Stimulated activated naive CD8-positive, alpha-beta T cell treated with anti-CD3 and anti-CD28 coated beads, Interleukin-15, Interleukin-2, amounts not matched to agents 100 U/mL and 50 U/mL, for 24 hours (primary cell): ENCODE measurements at places on chromosomes 1 and 21.

DNA sequence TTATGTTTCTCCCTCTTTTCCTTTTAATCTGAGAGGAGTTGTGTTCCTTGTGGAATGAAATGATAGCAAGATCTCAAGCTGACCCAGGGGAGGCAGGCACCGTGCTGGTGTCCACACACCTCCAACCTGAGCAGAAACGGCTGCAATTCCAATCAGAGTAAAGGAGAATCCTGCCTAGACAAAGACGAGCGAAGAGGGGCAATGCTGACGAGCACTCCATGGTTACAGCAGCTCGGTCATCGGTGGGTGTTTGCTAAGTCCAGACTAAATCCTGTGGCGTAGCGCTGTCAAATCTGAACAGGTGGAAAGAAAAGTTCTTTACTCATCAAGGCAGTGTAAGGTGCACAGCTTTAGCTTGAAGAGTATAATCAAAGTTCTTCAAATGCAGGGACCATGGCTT is 74.8 kb downstream of the PLD5 start:
- no peak for DNase-seq

GRCh38 chr1:86507935-86508582 is 38.8 kb upstream of the CLCA4 start:
- no peak for DNase-seq

- no peak for DNase-seq
Measured at GRCh38 chr1:36166938-36167905, 11.3 kb downstream of the MAP7D1 start.

- no peak for DNase-seq
Measured at GRCh38 chr1:201899683-201900429, 11.2 kb downstream of the SHISA4 start.

DNA sequence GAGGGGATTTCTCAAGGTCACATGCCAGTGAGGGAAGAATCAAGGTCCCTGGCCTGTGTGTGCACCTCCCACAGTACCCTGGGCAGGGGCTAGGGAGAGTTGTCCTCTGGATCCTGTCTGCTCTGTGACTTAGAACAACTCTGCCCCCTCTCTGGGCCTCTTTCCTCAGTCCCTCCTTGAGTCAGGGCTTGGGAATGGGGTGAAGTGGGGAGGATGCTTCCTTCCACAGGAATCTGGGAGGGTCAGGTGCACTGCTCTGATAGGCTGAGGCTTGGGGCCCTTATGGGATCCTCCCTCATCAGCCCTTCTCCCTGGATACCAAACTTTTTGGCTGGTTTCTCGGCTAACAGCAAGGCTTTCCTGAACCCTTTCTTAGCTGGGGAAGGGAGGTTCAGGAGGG is 2.5 kb downstream of the TRNP1 start:
- no peak for DNase-seq

GRCh38 chr1:119380983-119381662 is 12.5 kb downstream of the HAO2 start:
- DNase-seq: no peak

GRCh38 chr1:189708674-189709073 is 769.0 kb downstream of the BRINP3 start:
- no peak for DNase-seq

DNA sequence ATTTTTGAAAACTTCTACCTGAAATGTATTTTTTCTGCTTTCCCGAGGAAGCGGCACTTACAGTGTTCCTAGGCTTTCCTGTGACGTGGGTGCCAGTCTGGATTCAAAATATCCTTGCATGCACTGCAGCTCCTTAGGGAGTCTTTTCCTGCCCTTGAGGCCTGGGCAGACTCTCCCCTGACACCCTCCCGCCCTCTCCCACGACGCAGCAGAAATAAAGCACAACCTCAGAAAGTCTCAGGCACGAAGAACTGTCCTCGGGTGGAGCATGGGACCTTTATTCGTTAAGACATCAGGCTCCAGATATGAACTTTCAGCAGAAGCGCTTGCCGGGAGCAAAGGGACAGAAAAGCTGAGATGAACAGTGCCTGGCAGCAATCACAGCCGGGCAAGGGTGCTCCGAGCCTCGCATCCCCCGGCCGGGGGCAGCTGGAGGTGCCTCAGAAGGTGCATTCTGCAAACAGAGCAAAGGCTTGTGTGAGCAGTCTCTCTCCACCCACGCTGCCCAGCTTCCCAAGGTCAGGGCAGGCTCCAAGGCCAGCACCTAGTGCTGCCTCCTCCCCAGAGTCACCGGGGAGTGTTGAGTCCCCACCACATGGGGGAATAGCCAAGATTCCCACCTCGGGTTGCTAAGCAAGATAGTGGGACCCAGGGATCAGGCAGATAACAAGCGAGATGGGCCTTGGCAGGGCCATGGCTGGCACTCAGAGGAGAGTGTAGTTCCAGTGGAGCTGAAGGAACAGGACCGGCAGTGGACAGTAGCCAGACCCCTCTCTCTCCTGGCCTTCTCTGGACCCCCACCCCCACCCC is 3.2 kb downstream of the TFF3 start:
- DNase-seq: no peak

- DNase-seq: no peak
Measured at GRCh38 chr1:155125511-155125945, 2.1 kb upstream of the EFNA1 start.

GRCh38 chr1:33391343-33392078 is 39.4 kb downstream of the PHC2 start:
- no peak for DNase-seq

- no peak for DNase-seq
Measured at GRCh38 chr1:248045209-248045608, 1.4 kb upstream of the OR2L3 start.

- DNase-seq: peak; percentile 38
Measured at GRCh38 chr1:12544992-12545391, 73.0 kb downstream of the DHRS3 start.

GRCh38 chr21:45410865-45411809 is 6.2 kb downstream of the COL18A1 start:
- no peak for DNase-seq

- DNase-seq: no peak
Measured at GRCh38 chr1:162951553-162952315, 90.8 kb upstream of the CCDC190 start.

GRCh38 chr1:35575416-35575958 is 2.4 kb downstream of the TFAP2E start:
- no peak for DNase-seq

GRCh38 chr21:27475363-27475955 is 508.6 kb upstream of the ADAMTS5 start:
- DNase-seq: no peak

DNA sequence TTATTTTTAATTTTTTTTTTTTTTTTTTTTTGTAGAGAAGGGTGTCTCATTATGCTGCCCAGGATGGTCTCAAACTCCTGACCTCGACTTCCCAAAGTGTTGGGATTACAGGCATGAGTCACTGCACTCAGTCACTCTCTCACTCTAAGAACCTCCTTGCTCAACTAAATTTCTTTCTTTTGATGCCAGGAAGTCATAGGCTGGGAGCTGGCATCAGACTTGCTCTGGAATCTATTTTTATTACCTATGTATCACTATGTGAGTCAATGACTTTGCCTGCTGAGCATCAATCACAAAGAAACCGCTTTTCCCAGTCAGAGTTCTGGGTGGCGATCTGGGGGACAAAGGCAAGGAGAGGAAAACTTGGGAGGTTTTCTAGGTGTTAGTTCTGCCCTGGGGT is 35.5 kb upstream of the PARP1 start:
- DNase-seq: no peak

- peak; percentile 56 for DNase-seq
Measured at GRCh38 chr1:206905295-206906164, 8.3 kb downstream of the IL24 start.

- DNase-seq: no peak
Measured at GRCh38 chr1:218429301-218429700, 84.2 kb downstream of the TGFB2 start.

DNA sequence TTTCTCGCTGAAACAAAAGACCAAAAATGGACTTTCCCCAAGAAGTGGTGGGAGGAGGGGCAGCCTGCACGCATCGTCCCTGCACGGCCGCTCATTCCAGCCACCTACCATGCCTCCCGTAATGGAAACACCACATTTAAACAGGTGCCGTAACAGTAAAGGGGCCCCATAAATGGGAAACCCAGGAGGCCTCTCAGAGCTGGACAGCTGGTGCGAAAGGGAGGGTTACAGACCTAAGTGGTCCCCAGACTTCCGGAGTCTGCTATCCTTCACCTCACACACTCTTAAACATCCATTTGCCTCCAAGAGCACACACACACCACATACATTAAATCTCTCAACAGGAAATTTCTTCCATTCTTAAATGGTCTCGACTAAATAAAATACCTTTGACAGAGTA is 120.7 kb upstream of the SOD1 start:
- DNase-seq: no peak

DNA sequence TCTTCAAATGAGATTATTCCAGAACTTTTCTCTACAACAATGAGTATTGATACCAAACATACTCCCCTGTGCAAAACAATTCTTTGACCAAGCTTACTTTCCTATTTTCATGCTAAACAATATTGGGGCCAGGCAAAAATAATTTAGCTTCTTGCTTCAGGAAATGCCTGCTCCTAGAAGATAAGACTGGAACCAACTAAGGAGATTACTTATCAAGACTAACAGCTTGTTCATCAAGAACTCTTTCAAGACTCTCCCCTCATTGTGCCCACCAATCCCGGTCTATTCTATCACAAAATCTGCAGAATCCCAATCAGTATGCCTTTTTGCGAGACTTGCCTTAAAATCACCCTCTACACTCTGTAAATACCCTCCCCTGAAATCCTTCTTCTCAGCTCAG is 536.6 kb downstream of the RWDD3 start:
- DNase-seq: no peak

GRCh38 chr1:11550664-11551283 is 71.8 kb downstream of the DISP3 start:
- DNase-seq: peak; percentile 51

DNA sequence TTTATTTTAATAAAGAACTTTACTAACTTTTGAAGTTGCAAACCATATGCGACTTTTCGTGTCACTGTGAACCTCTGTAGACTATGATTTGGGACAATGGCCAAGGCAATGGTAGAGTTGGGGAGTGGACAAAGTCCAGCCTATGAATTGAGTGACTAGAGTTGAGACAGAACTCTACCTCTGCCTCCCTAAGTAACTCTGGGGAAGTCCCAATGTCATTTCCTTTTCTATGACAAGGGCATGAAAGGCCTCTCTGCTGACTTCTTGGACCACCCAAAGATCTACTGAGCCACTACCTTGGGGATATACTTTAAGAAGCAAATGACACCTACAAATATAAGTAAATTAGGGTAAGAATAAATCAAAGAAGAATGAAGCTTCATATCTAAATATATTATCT is 19.3 kb downstream of the BEND5 start:
- no peak for DNase-seq

DNA sequence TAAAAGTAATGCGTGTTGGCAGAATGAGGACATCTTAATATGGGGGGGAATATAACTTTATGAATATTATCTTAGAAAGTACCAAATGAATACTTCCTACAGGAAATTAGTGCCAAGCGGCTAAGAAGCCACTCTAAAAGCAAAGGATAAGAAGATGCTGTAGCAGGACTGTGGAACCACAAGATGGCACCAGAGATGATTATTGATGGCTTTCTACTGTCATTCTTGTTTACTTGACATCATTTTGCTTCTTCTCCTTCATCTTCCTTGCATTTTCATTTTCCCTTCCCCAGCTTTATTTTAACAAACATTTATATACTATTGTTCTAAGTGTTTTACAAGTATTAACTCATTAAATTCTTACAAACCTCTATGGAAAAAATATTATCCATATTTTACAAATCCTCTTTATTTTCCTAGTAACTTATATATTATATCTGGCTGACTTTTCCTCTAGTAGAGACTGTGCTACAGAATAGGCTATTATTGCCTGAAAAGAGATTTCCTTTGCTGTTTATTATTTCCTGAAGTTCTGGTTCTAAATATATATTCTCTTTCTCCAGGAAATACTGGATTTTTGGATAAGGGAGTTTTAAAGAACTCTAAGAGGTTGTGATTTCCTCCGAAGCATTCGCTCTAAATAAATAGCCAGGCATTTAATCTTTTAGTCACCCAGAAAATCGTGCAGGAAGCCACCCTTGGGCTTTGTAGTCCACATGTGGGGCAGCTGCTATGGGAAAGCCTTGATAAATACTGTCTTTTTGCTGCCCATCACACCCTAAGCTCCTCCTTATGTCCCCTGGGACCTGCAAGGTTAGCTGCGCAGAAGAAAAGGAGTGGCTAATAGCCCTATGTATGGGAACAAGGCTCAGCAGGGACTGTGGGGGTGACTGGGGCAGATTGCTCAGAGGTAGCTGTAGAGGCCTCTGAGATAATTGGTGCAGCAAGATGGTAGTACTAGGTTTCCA is 69.8 kb downstream of the TPR start:
- no peak for DNase-seq

DNA sequence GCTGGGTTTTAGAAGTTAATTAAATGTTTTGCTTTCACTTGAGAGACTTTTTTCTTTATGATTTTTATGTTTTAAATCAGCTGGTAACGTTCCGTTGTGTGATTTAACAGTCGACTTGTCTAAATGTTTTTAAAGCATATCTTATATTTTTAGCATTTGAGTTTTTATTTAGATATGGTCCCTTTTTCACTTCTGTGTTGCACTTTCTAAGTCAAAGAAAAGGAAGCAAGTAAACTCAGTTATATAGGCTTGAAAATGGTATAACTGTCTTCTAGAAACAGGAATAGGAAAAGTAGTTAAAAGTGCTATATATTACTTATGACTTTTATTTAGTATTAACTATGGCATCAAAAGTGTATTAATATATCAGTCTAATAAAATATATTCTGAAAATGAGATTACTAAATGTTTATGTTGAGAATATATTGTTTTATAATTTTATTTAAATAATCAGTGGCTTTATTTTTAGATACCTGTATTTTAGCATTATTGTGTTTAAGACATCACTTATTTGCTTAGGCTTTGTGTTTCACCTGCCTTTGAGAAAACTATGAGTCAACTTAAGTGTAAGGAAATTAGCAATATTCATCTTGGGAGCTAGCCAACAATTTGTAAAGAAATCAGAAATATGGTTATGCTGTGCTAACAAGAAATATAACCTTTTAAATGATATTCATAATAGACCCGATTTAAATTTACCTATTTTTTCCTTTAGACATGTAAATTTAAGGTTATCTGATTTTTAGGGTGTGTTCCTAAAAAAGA is 60.5 kb downstream of the RABGAP1L start:
- DNase-seq: no peak

DNA sequence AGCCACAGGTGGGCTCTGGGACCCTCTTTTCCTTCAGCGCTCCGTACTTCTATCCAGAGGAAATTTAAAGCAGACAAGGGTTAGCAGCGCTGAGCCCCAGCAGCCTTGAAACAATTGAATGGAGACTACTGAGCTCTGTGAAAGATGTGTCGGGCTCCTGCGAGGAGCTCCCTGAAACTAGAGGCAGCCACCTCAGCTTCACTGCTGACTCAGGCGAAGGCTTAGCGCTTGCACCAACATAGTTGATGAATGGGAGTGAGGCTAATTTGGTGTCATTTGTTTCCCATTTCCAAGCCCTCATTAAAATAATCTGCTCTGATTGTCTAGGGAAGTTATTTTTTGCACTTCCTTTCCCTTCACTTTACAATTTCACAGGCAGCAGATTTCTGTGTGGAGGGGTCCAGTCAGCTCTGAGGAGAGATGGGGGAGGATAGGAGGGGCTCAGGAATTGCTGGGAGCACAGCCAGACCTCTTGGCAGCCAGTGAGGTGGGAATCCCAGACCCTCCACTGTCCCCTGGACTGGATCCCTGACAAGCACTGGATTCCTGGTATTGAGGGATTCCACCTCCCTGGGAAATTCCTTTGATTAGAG is 398.9 kb upstream of the PLXNA2 start:
- no peak for DNase-seq

- no peak for DNase-seq
Measured at GRCh38 chr1:64567426-64568170, 97.7 kb downstream of the CACHD1 start.

- DNase-seq: no peak
Measured at GRCh38 chr1:12525311-12526181, 92.5 kb downstream of the DHRS3 start.
